ENCODE measurements at places on chromosomes 3 and 15.

DNA sequence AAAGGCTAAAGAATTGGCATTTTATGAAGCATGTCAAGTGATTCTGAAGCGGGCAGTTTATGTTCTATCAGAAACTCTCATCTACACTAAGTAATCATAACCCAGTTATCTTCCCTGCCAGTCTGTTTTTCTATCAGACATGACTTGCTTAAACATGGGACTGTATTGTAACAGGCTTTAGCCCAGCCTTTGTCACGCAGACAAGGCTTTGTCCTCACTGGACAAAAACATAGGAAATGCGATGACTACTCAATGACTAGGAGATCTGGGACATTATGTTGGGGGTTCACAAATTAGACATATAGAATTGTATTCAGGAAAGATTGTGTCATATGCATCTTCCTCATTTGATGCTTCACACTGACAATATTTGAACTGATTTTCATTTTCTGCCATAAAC is 115.5 kb downstream of the GADL1 start:
- no peak for DNase-seq

DNA sequence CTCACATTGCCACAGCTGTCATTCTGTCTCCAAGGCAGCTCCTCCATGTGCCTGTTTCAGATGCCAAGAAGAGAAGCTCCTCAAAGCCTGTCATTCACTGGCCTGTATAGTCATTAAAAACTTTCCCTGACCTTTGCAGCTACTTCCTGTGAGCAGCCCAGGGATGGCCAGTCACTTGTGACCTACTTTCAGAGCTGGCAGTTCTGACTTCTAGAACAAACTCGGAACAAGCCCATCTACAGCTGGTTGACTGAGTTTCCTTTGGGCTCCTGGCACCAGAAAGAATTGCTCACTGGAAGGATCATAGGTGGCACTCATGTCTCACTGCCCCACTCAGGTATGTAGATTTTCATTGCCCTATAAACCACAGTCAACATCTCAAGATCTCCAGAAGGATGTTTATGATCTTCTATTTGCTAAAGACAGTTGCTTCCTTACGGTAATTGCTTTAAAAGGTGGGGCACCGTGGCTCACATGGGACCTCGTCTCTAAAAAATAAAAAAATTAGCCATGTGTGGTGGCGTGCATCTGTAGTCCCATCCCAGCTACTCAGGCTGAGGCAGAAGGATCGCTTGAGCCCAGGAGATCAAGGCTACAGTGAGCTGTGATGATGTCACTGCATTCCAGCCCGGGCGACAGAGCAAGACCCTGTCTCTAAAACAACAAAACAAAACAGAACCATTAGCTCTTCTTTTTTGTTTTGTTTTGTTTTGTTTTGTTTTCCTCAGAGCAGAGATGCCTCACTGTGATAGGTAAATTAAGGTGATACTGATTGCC is 11.2 kb upstream of the ATP13A3 start:
- DNase-seq: no peak

GRCh38 chr3:180189310-180189648 is 152.5 kb upstream of the PEX5L start:
- no peak for DNase-seq

DNA sequence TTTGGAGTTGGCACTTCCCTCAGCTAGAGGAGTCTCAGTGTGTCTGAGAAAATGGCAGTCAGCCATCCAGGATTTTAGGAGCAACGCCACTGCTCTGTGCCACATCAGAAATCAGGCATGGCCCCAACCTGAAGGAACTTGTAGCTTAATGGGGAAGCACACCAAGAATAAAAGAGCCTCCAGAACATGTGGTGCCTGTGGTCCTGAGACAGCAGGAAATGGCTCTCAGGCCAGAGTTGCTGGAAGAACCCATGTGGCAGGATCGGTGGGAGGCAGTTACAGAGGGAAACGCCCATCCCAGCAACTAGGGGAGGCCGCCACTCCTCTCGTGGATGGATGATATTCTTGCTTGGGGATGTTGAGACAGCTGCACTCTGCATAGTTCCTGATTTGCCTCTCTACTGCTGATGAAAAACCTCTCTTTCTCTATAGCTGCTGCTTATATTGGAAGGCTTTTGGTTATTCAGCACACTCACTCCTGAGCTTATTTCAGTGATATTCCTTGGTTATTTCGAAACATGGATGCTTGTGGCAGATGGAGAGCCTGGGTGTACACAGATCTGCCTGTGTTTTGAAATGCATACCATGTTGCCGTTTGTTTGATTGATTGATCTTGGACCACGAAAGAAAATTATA is 52.4 kb downstream of the KLHL25 start:
- peak; percentile 37 for DNase-seq

DNA sequence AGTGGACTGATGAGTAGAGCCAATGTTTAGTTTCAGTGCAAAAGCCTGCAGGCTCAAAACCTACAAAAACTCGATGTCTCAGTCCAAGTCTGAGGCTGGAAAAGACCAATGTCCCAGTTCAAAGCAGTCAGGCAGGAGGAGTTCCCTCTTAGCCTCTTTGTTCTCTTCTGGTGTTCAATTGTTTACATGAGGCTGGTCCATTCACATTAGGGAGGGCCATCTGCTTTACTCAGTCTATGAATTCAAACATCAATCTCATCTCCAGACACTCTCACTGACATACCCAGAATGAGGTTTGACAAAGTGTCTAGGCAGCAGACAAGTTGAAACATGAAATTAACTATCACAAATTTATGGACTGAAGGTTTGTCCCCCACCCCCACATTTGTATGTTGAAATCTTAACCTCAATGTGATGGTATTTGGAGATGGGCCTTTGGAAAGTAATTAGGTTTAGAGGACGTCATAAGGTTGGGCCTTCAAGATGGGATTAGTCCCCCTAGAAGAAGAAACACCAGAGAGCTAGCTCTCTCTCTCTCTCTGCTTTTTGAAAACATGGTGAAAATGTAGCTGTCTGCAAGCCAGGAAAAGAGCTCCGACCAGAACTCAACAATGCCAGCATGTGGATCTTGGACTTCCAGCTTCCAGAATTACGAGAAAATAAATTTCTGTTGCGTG is 438.5 kb upstream of the RGMA start:
- DNase-seq: no peak

- DNase-seq: no peak
Measured at GRCh38 chr3:13188181-13188779, 115.1 kb upstream of the IQSEC1 start.

DNA sequence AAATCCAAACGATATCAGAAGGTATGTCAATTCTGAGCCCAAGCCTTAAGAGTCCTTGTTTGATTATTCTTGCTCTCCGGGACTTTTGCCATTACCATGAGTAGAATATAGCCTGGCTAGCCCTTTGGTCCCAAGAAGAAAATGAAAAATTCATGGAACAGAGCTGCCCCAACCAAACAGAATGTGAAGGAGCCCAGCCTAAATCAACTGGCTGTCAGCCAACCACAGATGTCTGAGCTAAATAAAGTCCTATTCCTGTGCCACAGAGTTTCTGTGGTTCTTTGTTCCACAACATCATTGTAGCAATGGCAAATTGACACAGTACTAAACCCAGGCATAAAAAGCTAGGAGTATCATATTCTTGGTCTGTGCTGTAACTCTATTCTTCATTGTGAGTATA is 185.2 kb downstream of the CPNE4 start:
- no peak for DNase-seq

DNA sequence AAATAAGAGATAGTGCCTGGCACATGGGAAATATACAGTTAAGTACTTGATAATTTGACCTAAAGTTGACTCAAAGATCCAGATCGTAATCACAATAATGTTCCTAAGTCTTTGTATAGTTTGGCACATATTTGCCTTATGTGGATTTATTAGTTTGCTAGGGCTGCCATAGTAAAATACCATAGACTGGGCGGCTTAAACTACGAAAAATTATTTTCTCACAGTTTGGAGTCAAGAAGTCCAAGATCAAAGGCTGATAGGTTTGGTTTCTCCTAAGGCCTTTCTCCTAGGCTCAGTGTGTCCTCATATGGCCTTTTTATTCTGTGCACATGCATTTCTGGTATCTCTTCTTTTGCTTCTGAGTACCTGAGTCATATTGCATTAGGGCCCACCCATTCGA is 453.7 kb downstream of the NAALADL2 start:
- DNase-seq: no peak

- DNase-seq: no peak
Measured at GRCh38 chr3:160471892-160472291, 22.3 kb upstream of the TRIM59 start.

- peak; percentile 58 for DNase-seq
Measured at GRCh38 chr3:81289676-81290075, 471.8 kb downstream of the GBE1 start.

GRCh38 chr3:176106380-176106779 is 1090.9 kb downstream of the TBL1XR1 start:
- DNase-seq: peak; percentile 5

DNA sequence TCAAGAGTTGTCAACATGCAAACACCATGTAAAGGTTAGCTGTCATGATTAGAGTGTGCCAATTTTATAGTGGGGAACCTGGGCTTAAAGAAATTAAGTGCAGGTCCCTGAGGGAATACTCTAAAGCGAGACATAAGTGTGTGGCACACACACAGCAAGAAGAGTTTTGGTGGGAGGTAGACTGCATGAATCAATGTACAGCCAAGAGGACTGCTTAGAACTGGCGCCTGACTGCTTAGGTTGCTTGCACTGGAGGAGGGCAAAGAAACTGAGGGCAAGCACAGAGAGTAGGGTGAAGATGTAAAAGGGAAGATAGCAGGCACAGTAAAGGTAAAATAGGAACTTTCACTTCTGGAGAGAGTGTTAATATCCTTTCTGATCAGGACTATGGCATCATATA is 184.9 kb downstream of the SOX2 start:
- DNase-seq: no peak

DNA sequence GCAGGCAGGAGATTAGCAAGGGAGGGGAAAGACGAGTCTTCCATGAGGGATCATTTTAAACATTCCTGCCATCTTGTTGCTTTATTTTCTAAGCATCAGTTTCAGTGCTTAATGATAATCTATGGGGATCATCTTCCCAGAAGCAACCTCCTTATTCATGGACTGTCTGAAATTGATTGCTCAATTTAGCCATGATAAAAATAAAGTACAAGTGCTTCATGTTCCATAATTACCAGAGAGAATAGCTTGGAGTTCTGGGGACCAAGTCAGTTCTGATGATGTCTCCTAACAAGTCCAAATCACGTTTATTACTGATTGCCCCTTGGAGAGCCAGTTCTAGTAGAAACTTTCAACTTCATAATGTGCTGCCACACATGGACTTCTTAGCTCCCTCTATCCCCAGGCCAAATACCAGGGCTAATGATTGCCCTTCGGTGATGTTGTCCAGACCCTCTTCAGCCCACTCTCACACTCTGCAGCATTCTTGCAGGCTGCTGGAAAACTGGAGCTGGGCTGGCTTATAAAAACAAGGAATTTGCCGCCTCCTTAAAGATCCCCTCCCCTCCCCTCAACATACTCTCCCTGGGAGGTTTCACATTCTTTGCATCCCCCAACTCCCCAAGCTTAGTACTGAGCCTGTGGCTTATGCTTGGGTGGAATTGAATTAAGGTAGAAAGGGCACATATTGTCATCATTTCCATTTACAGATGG is 222.1 kb upstream of the ADAMTS9 start:
- peak; percentile 46 for DNase-seq

- no peak for DNase-seq
Measured at GRCh38 chr3:171293142-171293782, 166.9 kb downstream of the TNIK start.

- peak; percentile 82 for DNase-seq
Measured at GRCh38 chr3:52339612-52340011, 23.5 kb downstream of the DNAH1 start.

DNA sequence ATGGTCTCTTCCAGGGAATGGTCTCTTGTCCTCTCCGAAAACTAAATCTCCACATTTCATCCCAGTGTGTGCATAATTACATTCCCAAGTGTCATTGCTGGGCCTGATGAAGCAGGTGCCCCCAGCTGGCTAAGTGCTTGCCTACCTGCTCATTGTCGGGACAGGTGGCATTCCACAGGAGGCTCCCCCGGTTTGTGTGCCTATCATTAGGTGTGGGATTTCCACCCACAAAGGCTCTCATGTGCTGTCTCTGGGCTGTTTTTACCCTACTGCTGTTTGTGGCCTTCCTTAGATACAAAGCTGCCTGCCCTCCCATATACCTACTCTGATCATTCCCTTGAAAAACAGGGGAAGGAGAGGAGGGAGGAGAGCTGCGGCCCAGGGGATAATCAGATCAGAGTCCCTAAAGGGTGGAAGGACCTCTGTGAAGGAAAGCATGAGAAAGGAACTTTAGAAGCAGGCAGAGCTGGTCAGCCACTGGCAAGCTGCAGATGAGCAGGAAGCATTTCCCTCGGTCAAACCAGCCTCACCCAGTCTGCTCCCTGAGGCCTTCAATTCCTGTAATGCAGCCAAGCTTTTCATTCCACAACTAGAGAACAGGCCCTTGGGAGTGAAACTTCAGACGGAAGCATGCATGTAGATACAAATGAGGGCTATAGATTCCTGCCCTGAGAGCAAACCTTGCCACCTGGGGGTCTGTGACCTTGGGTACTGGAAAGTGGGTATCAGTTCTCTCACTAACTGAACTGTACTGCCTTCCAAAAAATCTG is 60.7 kb upstream of the HEG1 start:
- DNase-seq: peak; percentile 91

Measured in fibroblast of skin of scalp (primary cell).